ENCODE measurements at places on chromosomes 2 and 18.

GRCh38 chr18:74310411-74310810 lies 5.2 kb upstream of the C18orf63 start:
- no peak for DNase-seq

DNA sequence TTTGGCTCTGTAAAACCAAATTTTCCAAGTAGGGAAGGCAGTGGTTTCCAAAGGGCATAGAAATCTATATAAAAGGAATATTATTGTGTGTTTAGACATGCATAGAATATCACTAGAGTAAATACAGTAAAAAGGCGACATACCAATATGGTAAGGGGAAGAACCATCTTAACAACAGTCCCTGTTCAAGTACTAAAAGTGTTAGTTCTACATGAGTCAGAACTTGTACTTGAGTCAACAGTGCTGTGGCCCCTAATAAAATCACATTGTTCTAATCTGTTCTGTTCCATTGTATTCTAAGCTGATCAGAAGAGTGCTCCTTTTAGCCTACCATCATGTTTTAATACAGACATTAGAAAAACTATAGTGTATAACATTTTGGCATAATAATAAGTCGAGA lies 36.1 kb upstream of the TNFRSF11A start:
- no peak for DNase-seq

- DNase-seq, result no peak
Observed at GRCh38 chr2:119402645-119403560, 28.8 kb upstream of the TMEM37 start.

DNA sequence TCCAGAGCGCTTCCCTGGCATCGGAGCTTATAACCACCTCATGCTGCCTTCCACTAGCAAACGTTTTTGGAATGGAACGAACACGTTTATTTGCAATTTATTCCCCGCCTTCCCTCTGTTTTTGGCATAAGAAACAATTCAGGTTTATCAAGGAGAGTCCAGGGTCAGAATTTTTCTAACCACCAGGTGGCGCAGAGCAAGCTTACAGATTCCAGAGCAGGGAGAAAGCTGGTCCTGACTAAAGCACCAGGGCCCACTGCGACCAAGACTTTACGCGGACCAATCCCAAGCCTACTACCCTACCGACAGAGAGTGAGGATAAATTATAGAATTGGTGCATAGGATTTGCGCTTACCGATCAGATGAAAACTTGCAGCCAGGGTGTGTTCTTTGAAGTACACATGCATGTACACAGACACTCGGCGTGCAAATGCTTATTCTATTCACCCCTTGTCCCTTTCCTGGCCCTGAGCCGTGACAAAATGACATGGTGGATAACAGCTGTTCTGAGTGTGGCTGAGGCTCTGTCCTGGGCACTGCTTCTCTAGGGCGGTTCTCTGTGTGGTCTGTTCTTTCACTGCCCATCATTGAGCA lies 34.7 kb downstream of the NAPG start:
- DNase-seq, result no peak

- DNase-seq, result no peak
Observed at GRCh38 chr2:113361051-113361450, 76.4 kb upstream of the ZNG1B start.

- DNase-seq, result no peak
Observed at GRCh38 chr2:122795763-122796162, 1040.3 kb downstream of the TSN start.

- no peak for DNase-seq
Observed at GRCh38 chr2:18987592-18988073, 370.8 kb downstream of the OSR1 start.

GRCh38 chr2:28439763-28440162 lies 47.1 kb downstream of the FOSL2 start:
- DNase-seq, result no peak

DNA sequence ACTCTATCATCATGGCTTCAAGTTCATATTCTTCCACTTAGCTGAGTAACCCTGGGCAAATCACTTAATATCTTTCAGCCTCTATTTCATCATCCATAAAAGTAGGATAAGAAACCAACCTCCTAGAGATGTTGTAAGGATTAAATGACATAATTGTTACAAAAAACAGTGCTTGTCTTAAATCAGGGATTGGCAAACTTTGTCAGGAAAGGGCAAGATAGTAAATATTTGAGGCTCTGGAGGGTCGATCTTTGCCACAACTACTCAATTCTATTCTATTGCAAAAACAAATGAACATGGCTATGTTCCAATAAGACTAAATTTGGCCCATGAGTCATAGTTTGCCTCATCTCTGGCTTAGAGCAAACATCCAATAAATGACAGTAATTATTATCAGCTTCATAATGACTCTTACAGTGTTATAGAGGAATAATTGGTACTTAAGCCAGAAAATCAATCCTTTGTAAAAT lies 184.7 kb downstream of the SATB2 start:
- no peak for DNase-seq

GRCh38 chr2:134244086-134244485 lies 9.8 kb upstream of the MGAT5 start:
- no peak for DNase-seq

GRCh38 chr2:61660511-61661388 lies 122.6 kb upstream of the XPO1 start:
- no peak for DNase-seq

DNA sequence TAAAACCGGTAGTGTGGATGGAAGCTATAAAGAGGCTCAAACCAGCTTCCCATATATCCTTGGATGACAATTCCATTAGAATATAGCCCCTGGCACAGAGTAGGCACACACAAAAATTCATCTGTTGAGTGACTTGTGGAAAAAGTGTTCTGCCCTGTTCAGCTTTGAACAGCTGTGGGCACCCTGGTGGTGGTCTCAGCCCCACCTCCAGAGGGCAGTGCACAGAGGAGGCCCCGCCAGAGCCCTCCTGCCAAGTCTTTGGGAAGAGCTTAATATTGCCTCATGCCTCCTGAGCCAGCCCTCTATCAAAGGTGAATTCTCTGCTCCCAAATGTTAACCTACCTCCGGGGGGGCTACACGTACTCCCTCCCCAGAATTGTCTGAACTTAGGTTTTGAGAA lies 30.4 kb downstream of the EPAS1 start:
- no peak for DNase-seq

GRCh38 chr2:240877460-240878340 lies 9.1 kb downstream of the AGXT start:
- DNase-seq, result no peak

DNA sequence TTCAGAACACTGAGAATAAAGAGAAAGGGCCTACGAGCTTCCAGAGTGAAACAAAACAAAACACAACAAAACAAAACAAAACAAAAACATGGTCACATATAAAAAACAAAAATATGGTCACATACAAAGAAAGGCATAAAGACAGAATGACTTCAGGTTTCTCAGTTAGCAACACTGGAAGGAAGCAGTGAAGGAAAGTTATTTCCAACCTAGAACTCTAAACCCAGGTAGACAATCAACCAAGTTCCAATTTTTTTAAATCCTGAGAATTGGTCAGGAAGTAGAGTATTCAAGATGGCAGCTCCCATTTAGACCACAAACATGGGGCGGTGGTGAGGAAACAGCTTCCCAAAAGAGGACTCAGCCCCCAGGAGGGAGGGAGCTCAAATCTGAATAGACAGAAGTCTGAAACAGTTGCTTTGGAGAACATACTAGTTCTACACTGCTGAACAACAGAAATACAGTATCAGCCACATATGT lies 9.1 kb downstream of the DRC1 start:
- DNase-seq, result no peak

- DNase-seq, result no peak
Observed at GRCh38 chr2:177489719-177490301, 97.2 kb downstream of the AGPS start.

GRCh38 chr18:23498877-23499276 lies 4.4 kb upstream of the RMC1 start:
- peak; percentile 13 for DNase-seq

GRCh38 chr2:40734797-40735196 lies 282.9 kb upstream of the SLC8A1 start:
- DNase-seq, result no peak

GRCh38 chr2:130829015-130829414 lies 7.7 kb upstream of the ARHGEF4 start:
- no peak for DNase-seq

DNA sequence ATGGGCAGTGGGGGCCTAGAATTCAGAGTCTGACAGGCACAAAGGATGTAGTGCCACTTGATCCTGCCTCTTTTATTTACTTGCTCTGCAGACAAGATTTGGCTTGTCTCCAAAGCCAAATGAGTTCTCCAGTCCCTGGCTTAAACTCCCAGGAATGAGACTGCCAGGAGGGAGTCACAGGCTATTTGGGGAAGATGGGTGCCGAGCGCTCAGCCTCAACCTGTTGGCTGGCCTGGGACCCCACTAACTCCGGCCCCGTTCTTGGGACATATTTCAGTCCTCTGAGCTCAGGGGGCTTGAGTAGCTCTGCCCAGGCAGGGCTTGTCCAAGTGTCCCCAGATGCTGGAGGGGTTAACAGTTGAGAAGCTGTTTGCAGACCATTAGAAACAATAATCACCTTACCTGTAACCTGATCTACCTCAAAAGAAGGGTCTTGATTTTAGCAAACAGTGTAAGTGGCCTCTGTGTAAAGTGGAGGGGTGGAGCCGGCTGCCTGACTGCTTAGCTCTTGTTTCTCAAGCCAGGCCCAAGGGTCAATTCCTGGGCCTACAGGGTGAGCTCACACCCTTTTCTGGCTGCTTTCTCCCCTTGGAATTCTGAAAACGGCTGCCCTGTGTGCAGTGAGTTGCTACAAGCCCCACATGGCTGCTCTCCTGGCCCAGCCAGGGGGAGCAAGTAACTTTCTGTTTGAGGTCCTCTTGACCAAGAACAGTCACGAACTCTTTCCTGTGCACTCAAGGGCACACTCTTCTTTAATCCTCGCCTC lies 27.1 kb upstream of the FZD5 start:
- DNase-seq, result no peak

Measured in esophagus squamous epithelium (tissue), 5 donors.